ENCODE measurements at places on chromosomes 2 and 18. TPM values are rescaled to one million over a fixed set of nuclear protein-coding genes. Genes with fewer than 3 reads are reported as not detected.

Gene HRH4
- total RNA-seq: 0.84 TPM

Gene CNGA3
- total RNA-seq: not detected

Gene LYPD1
- not detected for total RNA-seq

Gene SOWAHC
- total RNA-seq: 16.3 TPM

Gene GPR17
- total RNA-seq: not detected
